ENCODE measurements at places on chromosomes 5 and 9.

- peak; percentile 0 for DNase-seq
Measured at GRCh38 chr9:39588500-39589137, 233.2 kb downstream of the SPATA31A1 start.

- DNase-seq: no peak
Measured at GRCh38 chr9:115033800-115034199, 84.2 kb downstream of the TNC start.

DNA sequence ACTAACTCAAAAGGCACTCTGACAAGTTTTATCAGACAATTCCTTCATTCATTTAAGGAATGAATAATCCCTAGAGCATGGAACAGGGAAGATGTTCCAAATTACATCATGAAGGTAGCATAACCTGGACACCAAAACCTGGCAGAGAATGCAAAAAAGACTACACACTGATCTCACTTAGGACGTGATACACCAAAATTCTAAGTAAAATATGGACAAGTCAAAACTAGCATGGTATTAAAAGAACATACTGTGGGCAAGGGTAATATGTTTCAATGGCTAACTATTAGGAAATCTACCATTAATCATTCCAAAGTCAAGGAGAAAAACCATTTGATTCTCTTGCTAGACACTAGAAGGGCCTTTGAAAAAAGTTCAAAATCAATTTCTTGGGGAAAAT is 176.5 kb downstream of the HSPA4 start:
- no peak for DNase-seq

DNA sequence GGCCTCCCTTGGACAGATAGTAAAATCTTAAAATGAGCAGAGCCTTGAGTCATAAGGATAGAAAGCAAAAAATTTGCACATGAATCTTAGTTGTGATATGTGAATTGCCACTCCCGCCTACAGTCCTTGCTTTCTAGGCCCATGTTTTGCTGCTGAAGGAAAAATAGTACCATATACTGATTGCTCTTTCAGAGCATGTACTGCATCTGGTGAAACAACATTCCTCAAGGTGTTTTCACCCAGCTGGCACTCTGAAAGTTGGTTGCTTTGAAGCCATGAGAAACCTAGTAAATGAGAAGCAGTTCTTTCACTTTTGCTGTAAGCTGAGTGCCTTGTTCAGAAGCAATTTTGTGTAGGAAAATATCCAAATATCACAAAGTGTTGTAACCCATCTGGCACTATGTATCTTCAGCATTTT is 10.3 kb downstream of the CDC37L1 start:
- DNase-seq: no peak

GRCh38 chr5:67350618-67351201 is 154.1 kb upstream of the CD180 start:
- DNase-seq: no peak

DNA sequence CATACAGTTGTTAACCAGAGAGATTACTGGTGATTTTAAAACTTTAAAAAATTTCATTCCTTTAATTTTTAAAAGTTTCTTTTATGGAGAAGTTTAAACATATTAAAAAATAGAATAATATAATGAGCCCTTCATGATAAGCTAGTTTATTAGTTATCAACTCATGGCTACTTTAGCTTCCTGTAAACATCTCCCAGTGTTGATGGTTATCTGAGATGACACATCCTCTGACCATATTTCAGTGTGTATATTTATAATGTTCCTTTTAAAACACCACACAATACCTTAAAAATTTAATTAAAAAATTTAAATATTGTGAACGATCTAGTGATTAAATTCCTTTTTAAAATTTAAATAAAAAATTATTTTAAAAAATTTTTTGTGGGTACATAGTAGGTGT is 74.1 kb downstream of the IPO11 start:
- no peak for DNase-seq

DNA sequence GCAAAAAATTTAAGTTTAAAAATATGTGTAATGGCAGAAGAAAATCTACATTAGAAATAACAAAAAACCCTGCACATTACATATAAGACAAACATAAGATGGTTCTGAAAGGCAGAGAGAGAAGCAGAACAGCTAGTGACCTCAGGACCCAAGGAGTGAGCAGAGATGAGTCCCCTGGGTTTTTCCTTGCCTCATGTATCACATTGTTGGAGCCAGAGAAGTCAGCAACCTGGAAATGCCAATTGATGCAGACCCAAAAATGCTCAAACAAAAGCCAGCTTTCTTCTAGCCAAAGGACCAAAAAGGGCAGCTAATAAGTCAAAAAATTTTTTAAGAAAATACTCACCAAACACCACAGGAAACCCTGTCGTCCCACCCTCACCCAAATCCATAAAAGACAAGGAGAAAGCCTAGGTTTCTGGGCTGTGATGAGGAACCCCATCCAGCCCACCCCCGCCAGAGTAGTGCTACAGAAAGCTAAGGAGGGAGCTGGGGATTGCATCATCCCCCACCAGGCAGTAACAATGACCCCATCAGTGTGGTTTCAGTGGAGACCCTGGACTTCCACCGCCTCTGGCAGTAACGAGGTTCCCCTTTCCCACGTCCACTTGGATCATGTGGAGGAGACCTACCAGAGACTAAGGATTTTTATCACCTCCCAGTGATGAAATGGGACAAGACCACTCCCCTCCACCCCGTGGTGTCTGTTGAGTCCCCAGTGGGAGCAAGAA is 17.6 kb downstream of the DENND1A start:
- peak; percentile 54 for DNase-seq

- no peak for DNase-seq
Measured at GRCh38 chr9:104915753-104916152, 12.2 kb downstream of the ABCA1 start.

- no peak for DNase-seq
Measured at GRCh38 chr9:91392435-91392834, 30.7 kb upstream of the AUH start.

GRCh38 chr5:113264046-113264445 is 170.7 kb downstream of the TSSK1B start:
- DNase-seq: no peak

GRCh38 chr9:14423815-14424261 is 109.9 kb upstream of the NFIB start:
- DNase-seq: no peak

- DNase-seq: no peak
Measured at GRCh38 chr9:101246691-101247090, 138.1 kb downstream of the BAAT start.

DNA sequence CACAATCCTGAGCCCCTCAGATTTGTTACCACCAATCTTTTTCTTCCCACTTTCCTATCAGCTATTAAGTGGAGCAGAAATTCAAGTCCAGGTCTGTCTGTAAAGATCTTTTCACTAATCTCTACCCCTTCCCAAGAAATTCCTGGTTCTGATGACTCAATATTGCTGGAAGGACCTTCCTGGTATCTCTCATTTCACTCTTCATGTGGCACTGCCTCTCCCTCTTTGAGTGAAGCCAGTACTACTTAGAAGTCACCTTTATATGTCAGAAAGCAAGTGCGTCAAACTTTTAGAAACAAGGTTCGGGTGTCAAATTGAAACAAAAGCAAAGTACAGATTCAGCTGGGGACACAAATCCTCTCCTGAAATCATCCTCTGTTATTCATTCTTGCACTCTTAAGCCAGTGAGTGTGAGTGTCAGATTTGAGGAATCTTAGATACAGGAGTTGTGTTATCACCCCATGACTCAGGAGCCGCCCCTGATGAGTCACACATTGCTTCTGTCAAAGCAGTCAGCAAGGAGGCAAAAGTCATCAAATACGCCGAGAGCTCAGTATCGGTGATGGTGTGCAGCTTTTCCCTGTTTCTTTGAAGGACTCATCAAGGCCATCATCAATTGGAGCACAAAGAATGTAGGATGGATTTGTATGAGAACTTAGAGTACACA is 313.0 kb downstream of the CETN3 start:
- peak; percentile 44 for DNase-seq

GRCh38 chr5:43042176-43042625 is 2.1 kb upstream of the ANXA2R start:
- DNase-seq: peak; percentile 98

DNA sequence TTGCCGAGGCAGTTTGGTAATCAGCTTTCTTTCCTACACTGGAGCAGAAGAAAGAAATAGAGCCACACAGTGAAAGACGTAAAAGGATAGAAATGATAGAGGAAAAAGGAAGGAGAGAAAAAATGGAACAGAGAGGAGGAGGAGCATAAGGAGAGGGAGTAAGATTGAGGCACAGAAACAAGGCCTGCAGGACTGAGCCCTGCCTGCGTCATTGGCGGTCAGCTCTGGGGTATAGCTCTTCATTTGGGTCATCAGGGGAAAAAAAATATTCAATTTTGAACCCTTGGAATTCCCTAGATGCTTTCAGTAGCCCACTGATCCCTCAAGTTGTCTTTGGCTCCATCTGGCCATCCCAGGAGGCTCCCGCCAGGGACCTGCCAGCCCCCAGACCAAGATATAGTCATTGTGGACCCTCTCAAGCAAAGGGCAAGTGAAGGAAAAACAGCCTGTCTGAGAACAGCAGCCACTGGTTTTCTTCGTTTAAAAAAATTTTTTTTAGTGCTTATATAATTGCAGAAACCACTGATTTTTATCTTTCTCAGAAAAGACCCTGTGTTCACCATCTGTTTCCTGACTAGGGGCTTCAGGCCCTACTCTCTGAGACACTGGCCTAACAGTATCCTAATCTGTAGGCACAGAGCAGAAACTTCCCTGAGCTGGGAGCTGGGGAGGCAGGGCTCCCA is 31.3 kb upstream of the MATR3 start:
- no peak for DNase-seq

DNA sequence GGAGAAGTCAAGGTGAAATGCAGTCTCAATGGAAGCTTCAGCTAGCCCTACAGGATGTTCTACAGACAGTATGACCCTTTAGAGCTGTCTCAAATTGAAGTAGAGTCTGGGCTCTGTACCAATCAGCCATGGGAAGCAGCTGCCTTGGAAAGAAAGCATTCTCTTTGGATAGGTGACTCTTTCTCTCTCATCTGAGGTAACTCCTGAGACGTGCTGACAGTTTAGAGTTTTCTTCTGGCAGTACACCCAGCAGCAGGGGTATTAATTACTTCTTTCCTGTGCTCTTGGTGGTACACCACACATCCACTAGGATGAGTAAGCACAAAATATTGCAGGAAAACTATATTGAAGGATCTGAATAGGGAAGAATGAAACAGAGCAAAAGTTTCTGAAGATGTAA is 329.6 kb upstream of the RGMB start:
- no peak for DNase-seq

GRCh38 chr5:76941000-76941399 is 11.8 kb upstream of the CRHBP start:
- no peak for DNase-seq

GRCh38 chr5:119255571-119256356 is 100.1 kb upstream of the TNFAIP8 start:
- DNase-seq: peak; percentile 27

GRCh38 chr9:83199240-83199639 is 136.3 kb upstream of the RASEF start:
- peak; percentile 25 for DNase-seq

GRCh38 chr5:33530183-33531036 is 89.6 kb downstream of the TARS1 start:
- DNase-seq: no peak

DNA sequence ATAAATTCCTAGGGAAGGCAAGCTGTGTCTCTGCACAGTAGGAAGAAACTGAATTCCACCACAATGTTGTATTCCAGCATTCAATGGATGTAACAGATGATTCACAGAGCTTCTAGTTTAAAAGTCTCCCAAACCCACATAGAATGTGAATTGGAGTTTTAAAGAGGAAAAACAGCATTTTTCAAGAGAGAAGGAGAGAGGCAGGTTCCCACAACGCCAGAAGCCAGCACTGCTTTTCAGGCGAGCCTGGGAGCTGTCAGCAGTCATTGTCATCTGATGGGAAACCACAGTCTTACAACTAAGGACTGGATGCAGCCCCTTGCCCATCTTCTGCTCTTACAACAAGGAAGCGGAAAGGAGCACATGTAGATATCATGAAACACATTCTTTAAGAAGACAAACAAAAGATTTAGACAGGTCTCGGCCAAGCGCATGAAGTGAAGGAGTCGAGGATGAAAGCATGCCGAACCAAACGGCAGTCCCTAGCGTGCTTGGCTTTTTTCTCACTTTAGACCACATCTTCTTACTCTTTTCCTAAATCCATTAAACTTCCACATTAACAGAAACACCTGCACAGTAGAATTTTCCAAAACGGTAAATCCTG is 638 bp downstream of the DIRAS2 start:
- DNase-seq: no peak

GRCh38 chr9:76756268-76756640 is 8.0 kb upstream of the PCA3 start:
- peak; percentile 69 for DNase-seq

- no peak for DNase-seq
Measured at GRCh38 chr9:137744632-137745183, 125.9 kb downstream of the EHMT1 start.

DNA sequence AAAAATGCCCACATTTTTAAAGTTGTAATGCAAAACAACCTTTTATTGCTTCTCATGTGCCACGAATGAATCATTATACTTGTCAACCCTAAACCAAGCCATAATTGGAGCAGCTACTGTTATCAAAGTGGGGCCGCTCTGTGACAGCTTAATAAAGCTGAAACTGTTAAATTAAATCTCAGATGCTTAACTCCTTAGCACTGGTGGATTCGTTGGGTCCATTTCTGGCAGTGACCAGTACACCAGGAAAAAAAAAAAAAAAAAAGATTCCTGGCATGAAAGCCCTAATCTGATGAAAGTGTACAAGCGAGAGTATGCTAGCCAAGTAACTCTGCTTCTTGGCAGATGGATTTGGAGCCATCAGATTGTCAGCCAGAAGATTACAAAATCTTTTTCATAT is 164.8 kb downstream of the ZSWIM6 start:
- no peak for DNase-seq

DNA sequence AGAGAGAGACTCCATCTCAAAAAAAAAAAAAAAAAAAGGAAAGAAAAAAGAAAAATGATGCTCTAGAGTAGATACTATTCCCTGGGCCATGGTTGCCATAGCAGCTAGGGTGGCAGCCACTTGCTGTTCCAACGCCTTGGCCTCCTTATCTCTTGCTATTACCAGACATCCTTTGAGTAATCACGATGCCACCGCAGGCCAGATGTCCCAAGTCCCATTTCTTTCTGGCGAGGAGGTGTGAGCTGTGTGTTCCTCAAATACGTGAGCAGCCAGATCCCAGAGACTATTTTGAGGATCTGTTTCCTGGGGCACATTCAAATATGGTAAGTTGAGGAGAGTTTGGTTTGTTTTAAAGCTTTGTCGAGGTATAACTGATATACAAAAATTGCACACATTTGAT is 23.4 kb upstream of the GFPT2 start:
- DNase-seq: no peak

DNA sequence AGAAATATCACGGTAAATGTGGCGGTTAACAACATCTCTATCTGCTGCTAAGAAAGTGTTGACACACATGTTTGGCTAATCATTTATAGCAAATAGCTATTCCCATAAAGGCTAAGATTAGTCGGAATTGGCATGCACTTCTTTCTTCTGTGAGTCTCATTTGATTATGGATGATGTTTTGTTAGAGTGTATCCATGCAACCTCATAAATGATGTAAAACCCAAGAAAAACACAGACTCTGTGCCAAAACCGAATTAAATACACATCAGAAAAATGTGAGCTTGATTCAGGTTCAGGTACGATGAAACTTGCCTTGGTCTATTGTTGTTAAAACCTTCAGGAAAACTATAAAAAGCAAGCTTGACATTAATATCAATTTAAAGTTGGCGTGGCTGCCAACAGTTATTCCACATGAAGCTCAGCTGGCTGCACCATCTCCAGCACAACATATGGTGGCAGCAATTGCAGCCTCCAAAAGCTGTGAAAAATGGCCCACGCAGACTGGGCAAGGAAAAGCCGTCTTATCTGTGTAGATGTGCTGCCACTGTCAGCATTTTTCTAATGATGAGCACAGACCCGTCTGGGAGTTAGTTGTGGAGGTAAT is 41.1 kb upstream of the ICE1 start:
- no peak for DNase-seq

GRCh38 chr5:43573058-43573457 is 16.2 kb upstream of the PAIP1 start:
- DNase-seq: no peak
